ENCODE measurements at places on chromosomes 3 and 15.

DNA sequence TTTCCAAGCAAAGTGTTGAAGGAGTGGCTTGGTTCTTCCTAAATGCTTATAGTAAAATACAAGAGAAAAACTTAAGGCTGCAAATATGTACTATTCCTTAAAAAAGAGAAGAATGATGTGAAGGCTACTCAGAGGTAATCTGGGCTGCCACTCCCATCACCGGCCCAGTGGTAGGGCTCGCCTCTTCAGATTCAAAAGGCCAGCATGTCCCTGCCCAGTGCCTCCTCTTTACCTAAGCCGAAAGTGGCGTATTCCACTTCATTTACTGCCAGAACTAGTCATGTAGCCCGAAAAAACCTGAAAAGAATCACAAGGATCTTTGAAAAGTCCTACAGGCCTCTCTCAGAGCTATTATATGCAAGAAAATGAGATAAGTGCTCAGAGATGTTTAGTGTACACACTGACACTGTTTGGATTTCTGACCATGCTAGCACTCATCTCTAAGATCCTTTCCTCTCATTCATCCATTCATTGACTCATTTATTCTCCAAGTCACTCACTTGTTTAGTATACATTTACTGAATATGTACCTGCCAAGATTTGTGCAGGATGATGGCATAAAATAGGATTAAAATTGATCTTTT is 373.3 kb upstream of the THBS1 start:
- H3K36me3 ChIP-seq = no peaks in the 10 kb centered on the region
- H3K4me3 ChIP-seq = no peak overlapping the region
- no peak for DNase-seq
- H3K27ac ChIP-seq = no peak overlapping the region
- no peaks in the 10 kb centered on the region for H3K4me1 ChIP-seq
- H3K27me3 ChIP-seq = no peaks in the 10 kb centered on the region

- H3K27ac ChIP-seq = no peak overlapping the region
- no peak overlapping the region for H3K4me3 ChIP-seq
- no peaks in the 10 kb centered on the region for H3K36me3 ChIP-seq
- H3K27me3 ChIP-seq = no peaks in the 10 kb centered on the region
- no peaks in the 10 kb centered on the region for H3K4me1 ChIP-seq
These were observed 244.5 kb upstream of the SUCLG2 start for GRCh38 chr3:67898916-67899315.

DNA sequence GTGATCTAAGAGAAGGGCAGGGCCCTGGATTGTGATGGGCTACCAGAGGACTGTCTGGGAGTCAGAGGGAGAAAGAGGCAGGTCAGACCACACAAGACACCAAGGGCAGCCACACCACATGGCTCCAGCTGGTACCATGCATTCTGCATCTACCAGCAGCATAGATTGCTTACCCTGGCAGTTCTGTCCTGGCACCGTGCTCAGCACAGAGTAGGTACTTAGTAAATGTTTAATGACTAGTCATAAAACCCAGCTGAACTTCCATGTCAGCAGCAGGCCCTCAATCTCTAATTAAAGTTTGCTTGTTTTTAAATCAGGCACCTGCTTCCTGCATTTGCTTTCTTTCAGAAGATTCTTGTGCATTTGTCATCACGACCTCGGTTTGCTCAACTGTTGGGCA is 77.3 kb upstream of the ATP2B2 start:
- H3K4me3 ChIP-seq = no peak overlapping the region
- DNase-seq = no peak
- no peaks in the 10 kb centered on the region for H3K27me3 ChIP-seq
- H3K4me1 ChIP-seq = no peaks in the 10 kb centered on the region
- no peaks in the 10 kb centered on the region for H3K36me3 ChIP-seq

DNA sequence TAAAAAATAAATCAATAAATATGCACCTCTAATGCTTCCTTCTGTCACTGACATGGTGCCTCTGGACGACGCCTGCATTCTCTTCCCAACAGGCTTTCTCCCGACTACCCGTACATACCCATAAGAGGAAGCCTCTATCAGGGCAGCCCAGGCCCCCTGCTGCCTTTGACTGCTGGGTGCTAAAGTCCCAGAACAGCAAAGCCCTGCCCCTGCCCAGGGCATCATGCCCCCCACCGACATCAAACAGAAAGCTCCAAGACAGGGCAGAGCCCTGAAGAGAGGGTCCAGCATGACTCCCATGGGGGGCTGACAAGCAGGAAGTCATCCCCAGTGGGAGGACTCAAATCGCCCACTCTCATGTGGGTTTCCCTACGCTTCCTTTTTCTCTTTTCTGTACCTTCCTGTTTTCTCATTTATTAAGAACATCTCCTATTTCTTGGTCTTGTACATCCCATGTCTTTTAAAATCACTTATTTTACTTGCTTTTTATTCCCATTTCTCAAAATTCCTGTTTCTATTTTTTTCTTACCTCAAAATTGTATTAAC is 23.4 kb downstream of the XPC start:
- H3K27ac ChIP-seq = no peak overlapping the region
- H3K27me3 ChIP-seq = no peaks in the 10 kb centered on the region
- no peak for DNase-seq
- no peak overlapping the region for H3K4me3 ChIP-seq
- peaks cover 66% of the 10 kb centered on the region for H3K36me3 ChIP-seq
- no peaks in the 10 kb centered on the region for H3K4me1 ChIP-seq

GRCh38 chr15:62506217-62506805 is 341.2 kb upstream of the C2CD4B start:
- no peak overlapping the region for H3K4me3 ChIP-seq
- no peak for DNase-seq
- H3K27ac ChIP-seq = peak overlapping the region; percentile 4
- H3K27me3 ChIP-seq = no peaks in the 10 kb centered on the region
- H3K36me3 ChIP-seq = no peaks in the 10 kb centered on the region
- no peaks in the 10 kb centered on the region for H3K4me1 ChIP-seq

GRCh38 chr3:169722724-169723123 is 42.1 kb downstream of the TERC start:
- no peaks in the 10 kb centered on the region for H3K36me3 ChIP-seq
- H3K27me3 ChIP-seq = no peaks in the 10 kb centered on the region
- no peaks in the 10 kb centered on the region for H3K4me1 ChIP-seq
- no peak overlapping the region for H3K27ac ChIP-seq
- no peak overlapping the region for H3K4me3 ChIP-seq

DNA sequence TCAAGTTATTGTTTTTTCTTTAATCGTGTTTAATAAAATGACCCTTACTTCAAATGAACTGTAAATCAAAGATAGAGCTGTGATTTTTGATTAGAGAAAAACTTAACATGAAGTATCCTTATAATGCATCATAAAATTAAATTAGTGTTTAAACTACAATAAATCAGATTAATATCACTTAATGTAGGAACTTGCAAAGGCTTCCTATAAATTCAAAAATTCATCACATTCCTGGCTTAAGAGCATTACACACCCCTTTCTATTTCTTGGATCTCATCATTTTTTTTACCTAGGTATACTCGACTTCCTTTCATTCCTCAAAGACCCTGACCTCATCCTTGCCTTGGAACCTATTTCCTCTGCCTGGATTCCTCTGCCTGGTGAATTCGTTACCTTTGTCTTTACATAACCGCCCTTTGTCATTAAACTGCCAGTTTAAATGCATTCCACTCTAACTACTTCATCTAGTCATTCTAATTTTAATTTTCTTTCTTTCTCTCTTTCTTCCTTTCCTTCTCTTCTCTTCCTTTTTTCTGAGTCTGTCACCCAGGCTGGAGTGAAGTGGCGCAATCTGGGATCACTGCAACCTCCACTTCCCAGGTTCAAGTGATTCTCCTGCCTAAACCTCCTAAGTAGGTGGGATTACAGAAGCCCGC is 1244.5 kb downstream of the OTOL1 start:
- no peaks in the 10 kb centered on the region for H3K36me3 ChIP-seq
- no peaks in the 10 kb centered on the region for H3K27me3 ChIP-seq
- no peak for DNase-seq
- no peak overlapping the region for H3K27ac ChIP-seq

DNA sequence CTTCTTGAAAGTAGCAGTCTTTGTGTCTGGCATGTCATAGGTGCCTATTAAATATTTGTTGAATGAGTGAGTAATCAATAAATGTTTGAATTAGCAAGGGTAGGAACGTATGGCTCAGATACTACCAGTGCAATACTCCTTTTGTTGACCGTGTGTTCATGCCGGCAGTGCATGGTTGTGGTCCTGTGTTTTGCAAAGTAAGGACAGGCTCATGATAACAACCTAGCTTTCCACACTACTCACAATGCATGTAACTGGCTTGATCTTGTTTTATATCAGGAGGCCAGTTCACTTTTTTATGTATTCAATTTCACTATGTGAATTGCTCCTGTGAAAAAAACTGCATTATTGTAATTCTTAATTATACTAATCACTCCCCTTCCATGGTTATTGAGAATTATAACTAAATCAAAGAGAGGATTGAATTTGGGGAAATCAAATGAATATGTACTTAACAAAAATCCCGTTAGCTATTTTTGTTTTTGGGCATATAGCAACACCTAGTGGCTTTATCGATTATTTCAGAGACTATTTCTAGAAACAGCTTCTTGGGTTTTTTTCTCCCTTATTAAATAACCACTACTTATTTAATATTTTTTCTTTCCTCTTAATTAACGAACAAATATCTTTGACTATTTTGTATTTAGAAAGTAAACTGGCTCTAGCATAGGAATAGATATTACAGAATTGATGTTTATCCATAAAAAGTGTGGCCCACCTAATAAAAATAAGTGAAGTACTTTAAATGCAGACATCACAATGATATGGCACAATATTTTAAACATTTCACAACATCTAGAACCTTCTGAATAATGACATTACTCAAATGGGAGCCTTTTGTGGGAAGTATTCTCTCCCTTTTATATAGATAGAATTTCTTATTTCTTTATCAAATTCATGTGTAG is 218.5 kb downstream of the BBX start:
- H3K27me3 ChIP-seq = no peaks in the 10 kb centered on the region
- H3K36me3 ChIP-seq = peaks cover 7% of the 10 kb centered on the region
- DNase-seq = no peak
- H3K4me1 ChIP-seq = no peaks in the 10 kb centered on the region
- H3K27ac ChIP-seq = no peak overlapping the region

DNA sequence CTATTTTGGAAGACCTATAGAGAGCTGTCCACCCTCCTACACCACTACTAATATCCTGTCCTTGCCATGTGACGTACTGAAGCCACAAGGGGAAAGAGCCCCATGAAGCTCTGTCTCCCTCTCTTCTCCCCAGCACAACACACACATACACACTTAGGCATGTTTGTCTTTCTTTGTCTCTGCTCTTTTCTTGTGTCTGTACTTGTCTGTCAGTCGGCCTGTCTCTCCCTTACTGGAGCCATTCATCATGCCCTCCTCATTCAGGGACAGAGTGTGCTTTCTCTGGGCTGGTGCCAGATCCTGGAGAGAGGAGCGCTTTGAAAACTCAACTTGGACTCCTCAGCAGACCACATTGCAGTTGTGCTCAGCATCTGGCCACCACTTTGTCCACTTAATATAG is 47.6 kb downstream of the PSMD6 start:
- H3K4me1 ChIP-seq = no peaks in the 10 kb centered on the region
- no peaks in the 10 kb centered on the region for H3K27me3 ChIP-seq
- peak overlapping the region; percentile 33 for H3K27ac ChIP-seq
- H3K36me3 ChIP-seq = no peaks in the 10 kb centered on the region
- H3K4me3 ChIP-seq = no peak overlapping the region

DNA sequence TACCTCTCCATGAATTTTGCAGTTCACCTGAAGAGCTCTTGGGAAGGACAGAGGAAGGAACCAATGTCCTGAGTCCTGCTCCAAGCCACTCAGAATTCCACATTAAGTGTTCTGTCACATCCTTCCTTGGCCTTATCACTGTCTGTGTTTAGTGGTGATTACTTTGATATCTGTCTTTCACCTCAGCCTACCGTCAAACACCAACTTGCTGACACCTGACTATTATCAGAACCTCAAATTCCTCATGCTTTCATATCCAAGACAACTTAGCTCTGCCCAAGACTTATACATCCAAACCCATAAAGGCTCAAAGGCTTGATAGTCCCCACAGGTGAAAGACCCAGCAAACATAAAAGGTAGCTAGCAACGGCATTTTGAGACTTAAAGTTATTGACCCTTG is 280.0 kb downstream of the MEX3B start:
- no peak overlapping the region for H3K27ac ChIP-seq
- no peaks in the 10 kb centered on the region for H3K4me1 ChIP-seq
- H3K4me3 ChIP-seq = no peak overlapping the region
- no peak for DNase-seq
- H3K27me3 ChIP-seq = no peaks in the 10 kb centered on the region

GRCh38 chr3:144662729-144663128 is 691.1 kb downstream of the DIPK2A start:
- H3K36me3 ChIP-seq = no peaks in the 10 kb centered on the region
- H3K4me3 ChIP-seq = no peak overlapping the region
- H3K4me1 ChIP-seq = no peaks in the 10 kb centered on the region
- H3K27ac ChIP-seq = no peak overlapping the region

GRCh38 chr3:60185161-60185560 is 1066.1 kb downstream of the FHIT start:
- no peak overlapping the region for H3K27ac ChIP-seq
- no peak overlapping the region for H3K4me3 ChIP-seq
- H3K4me1 ChIP-seq = no peaks in the 10 kb centered on the region
- H3K27me3 ChIP-seq = no peaks in the 10 kb centered on the region
- no peak for DNase-seq

DNA sequence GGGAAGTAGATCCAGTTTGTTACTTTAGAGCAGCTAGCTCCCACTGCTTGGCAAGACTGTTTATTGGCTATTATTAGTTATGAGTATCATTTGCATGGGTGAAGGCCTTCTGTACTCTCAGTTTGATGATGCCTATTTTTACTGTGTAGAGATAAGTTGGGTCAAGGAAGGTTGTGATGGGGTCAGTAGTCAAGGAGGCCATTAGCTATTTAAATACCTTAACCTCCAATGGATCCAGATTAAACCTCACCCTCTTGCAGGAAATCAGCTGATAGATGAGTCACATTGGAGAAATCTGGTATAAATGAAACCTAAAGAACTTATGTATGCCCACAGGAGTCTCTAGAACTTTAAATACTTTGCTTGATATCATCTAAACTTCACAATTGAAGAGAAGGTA is 45.0 kb downstream of the THBS1 start:
- no peak overlapping the region for H3K27ac ChIP-seq
- peaks cover 57% of the 10 kb centered on the region for H3K4me1 ChIP-seq
- no peaks in the 10 kb centered on the region for H3K27me3 ChIP-seq
- H3K36me3 ChIP-seq = no peaks in the 10 kb centered on the region
- no peak for DNase-seq

- H3K27ac ChIP-seq = no peak overlapping the region
- H3K4me1 ChIP-seq = peaks cover 14% of the 10 kb centered on the region
- H3K27me3 ChIP-seq = no peaks in the 10 kb centered on the region
- H3K36me3 ChIP-seq = no peaks in the 10 kb centered on the region
These were observed 67.1 kb downstream of the FEM1B start for GRCh38 chr15:68344600-68344999.

GRCh38 chr15:63718590-63719035 is 115.1 kb downstream of the HERC1 start:
- no peaks in the 10 kb centered on the region for H3K27me3 ChIP-seq
- no peaks in the 10 kb centered on the region for H3K36me3 ChIP-seq
- H3K4me1 ChIP-seq = no peaks in the 10 kb centered on the region
- peak overlapping the region; percentile 27 for H3K27ac ChIP-seq
- H3K4me3 ChIP-seq = no peak overlapping the region
- DNase-seq = no peak

- no peaks in the 10 kb centered on the region for H3K36me3 ChIP-seq
- no peak for DNase-seq
- H3K27ac ChIP-seq = no peak overlapping the region
- H3K27me3 ChIP-seq = no peaks in the 10 kb centered on the region
These were observed 195.8 kb downstream of the BBX start for GRCh38 chr3:107718547-107718946.

Data from sigmoid colon (tissue), 7 donors.